ENCODE measurements at places on chromosomes 2 and 18.

DNA sequence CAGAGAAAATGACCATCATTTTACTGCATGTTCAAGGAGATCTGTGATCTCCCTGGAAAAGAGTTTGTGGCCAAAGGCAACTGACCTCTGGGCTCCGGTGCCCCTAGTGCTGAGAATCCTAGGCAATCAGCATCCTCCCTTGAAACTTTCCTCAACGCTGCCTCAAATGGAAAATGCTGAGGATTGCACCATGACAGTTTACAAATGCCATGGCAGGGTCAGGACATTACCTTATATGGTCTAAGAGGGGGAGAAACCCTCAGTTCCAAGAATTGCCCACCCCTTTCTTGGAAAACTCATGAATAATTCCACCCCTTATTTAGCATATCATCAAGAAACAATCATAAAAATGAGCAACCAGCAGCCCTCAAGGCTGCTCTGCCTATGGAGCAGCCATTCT, 48.3 kb downstream of the ALPK2 start:
- DNase-seq: no peak

DNA sequence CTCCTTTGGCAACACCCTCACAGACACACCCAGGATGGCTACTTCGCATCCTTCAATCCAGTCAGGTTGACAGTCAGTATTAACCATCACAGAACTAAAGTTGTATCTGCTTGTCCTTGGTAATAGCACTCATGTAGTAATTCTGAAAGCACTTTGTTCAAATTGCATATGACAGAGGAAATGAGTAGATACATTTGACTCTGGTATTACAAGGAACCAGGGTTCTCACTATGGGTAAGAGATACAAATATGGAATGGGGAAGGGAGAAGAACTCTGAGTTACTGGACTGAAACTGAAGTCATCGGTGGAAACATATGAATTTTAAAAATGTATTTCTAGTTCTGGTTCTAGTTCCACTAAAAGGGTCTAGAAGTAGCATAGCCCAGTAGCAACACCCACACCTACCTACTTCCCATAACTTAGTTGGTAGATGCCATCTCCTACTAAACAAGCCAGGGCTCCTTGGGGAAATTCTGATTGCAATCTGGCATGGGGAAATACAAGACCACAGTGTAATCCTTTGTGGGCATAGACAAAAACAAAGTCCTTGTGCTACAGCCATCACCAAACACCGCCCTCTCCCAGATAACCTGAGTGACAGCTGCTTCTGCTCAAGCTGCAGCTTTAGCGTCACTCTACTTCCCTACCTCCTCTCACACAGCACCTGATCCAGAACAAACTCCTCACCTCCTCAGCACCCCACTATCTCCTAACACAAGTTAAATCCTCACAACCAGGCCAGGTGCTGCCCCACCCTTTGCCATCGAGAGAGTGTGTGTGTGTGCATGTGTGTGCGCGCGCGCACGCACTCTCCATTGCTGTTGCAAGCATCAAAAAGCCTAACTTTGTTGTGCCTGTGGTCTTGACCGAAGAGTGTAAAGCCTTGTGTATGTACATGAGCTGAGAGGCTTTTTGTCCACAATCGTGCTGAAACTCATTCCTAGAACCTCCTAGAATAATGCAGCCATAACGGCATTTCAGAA, 31.4 kb upstream of the CD226 start:
- no peak for DNase-seq

DNA sequence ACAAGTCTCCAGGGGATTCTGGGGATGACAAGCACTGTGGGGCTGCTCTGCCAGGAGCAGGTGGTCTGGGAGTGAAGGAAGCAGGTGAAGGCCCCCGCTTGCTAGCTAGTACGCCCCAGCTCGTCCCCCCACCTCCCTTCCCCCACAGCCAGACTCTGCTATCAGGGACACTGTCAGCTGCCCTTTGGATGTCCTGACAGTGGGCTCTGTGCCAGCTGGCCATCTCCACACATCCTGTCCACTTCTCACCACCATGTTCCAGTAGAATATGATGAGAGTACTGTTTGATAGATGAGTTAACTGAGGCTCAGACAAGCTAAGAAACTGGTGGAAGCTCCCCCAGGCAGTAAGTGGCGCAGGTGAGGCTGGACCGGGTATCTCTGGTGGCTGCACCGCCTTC, 276.2 kb downstream of the CELF4 start:
- DNase-seq: no peak

GRCh38 chr2:10331027-10331701, 28.5 kb downstream of the HPCAL1 start:
- DNase-seq: no peak

DNA sequence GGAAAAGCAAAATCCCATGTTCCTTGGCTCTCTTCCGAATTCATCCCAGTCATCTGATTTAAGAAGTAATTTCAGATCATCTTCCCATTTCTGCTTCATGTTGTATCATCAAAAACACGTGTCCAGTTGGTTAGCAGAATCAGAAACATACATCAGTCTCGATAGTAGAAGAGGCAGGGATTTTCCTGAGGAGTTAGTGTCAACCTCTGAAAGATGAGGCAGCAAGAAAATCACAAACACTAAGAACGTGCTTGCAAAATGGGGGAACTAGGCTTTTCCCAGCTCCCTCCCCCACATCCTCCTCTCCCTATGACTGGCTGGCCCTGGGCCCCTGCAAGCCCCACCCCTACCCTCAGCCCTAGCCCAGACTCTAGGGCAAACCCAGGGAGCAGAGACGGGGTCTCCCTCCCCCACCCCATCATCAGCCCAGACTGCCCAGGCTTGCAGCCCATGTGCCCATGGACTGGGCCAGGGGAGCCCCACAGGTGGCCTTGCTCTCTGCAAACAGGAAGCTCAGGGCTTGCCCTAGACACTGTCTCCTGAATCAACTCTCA, 161.0 kb upstream of the ID2 start:
- DNase-seq: no peak

- DNase-seq: no peak
Measured at GRCh38 chr2:22701561-22702160, 683.3 kb upstream of the KLHL29 start.

- DNase-seq: no peak
Measured at GRCh38 chr2:236338495-236339184, 74.4 kb upstream of the ASB18 start.

DNA sequence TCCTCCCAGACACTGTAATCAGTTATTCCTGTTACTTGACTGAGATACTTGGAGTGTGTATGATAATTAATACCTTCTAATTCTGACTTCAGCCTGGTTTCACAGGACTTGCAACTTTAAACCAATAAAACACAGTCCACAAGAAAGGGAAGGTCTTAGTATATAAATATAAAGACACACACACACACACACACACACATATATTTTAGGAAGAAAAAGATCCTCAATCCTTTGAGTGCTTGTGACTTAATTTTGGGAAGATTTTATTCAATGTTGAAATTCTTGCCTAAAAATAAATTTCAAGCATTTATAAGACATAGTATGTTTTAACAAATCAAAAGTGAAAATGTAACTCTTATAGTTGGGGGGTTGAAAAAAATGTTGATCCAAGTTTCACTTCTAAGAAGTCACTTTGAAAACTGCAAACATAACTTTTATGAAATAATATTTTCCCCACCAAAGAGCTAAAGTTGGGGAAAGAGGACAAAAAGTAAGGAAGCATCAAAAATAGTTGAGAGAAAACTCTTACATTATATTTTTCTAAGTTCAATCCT, 824 bp upstream of the VPS54 start:
- no peak for DNase-seq

- DNase-seq: no peak
Measured at GRCh38 chr2:239182981-239183791, 217.6 kb downstream of the HDAC4 start.

DNA sequence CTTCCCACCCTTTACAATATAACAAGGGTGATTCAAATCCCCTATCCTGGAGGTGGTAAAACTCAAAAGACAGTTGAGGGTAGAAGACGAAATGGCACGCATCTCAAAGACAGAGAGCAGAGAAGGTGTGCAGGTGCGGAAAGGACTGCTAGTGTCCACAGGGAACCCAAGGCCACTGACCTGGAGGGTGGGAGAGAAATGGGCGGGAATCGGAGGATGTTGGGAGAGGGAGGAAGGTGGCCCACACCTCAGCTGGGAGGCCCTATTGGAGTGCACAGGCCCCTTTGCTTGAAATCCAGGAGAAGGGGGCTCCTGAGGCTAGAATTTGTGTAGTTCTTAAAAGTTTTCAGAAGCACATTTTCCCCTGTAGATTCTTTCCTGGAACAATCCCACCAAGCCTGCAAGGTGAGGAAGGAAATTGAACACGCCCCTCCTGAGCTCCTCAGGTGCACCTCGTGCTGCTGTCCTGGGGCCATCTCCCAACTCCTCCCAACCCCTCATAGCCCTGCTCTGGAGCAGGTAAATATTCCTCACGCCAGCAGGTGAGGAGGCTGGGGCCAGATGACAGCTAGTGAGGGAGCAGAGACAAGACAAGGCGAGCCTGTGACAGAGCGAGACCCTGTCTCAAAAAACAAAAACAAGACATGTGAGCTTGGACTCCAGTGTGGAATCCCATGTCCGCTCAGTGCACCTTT, 99.3 kb downstream of the MCFD2 start:
- no peak for DNase-seq

- no peak for DNase-seq
Measured at GRCh38 chr2:22855081-22855480, 529.9 kb upstream of the KLHL29 start.

DNA sequence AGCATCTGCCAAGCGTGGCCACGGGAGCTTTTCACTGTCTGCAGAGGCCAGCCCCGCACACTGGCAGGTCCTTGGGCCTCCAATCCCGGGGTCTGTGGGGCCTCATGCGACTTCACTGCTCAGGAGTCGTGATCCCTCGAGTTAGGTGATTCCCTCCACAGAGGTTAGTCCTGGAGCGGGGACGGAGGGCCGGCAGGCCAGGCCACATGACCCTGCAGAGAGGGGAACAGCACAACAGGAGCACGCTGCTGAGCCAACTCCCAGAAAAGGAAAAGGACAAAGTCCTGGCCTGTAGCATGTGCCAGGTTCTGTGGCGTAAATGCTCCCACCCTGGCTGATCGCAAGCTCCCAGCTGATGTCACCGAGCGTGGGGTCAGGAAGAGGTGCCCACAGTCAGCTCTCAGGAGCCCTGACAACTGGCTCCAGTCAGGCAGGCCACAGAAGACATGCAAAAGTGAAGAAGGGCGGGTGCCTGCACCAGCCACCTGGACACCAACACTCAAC, 15.3 kb upstream of the PRLH start:
- no peak for DNase-seq

DNA sequence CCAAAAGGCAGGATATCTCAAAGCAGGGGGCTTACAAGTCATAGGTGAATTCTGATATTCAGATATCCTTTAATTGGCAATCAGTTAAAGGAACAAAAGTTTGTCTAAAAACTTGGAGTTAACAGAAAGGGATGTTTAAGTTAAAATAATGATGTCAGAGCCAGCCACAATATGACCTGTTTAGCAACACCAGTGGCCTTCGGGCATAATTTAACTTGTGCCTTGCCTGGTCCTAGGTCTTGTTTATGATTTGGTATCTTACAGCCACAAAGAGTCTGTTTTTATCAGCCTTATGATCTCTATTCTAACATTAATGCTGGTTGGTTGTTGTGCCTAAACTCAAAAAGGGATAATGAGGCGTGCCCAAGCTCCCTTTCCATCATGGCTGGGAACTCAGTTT, 252.9 kb downstream of the RNF152 start:
- DNase-seq: no peak

- no peak for DNase-seq
Measured at GRCh38 chr2:45902781-45903375, 251.4 kb downstream of the PRKCE start.

DNA sequence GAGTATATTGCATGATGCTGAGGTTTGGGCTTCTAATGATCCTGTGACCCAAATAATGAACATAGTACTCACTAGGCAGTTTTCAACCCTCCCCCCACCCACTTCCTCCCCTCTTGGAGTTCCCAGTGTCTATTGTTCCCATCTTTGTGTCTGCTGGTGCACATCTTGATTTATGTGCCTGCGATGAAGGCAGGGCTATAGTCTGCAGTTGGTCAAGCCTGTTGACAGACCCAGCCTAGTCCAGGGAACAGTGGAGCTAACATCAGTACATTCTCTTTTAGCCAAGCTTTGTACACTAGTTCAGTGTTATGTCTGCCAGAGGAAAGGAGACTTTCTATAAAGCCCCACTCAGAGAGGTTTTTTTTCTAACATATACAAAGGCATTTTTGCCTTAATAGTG, 287.6 kb downstream of the CPS1 start:
- DNase-seq: no peak

GRCh38 chr2:190841707-190842505, 38.7 kb upstream of the GLS start:
- DNase-seq: no peak

- DNase-seq: no peak
Measured at GRCh38 chr2:227903381-227903780, 31.9 kb downstream of the DAW1 start.

DNA sequence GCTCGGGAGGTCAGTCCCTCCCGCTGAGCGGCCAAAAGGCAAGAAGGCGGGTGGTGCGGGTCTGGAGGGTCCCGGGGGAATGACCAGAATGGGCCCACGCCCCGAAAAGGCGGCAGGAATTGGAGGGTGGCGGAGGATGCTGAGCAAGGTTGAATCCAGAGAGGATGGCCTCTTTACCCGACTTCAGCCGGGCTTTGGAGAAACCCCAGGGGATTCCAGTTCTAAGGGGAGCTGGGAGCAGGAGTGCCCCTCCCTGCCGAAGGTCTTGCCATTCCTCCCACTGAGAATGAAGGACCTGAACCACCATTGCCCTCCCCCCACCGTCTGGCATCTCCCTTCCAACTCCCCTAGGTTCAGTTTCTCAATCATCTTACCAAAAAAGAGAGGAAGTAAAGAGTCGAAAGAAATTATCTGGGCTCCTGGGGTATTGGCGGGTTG, 38.9 kb upstream of the ATP6V1B1 start:
- no peak for DNase-seq

GRCh38 chr2:217664761-217665160, 338.0 kb downstream of the TNS1 start:
- no peak for DNase-seq

- no peak for DNase-seq
Measured at GRCh38 chr2:120926463-120927264, 191.0 kb downstream of the GLI2 start.

All from epithelial cell of prostate (primary cell).